NCI-H774 (cell line): ENCODE measurements at places on chromosomes 12 and 14.

- no peak for DNase-seq
Measured at GRCh38 chr14:80663541-80663940, 278.0 kb downstream of the CEP128 start.

GRCh38 chr12:65472079-65472478 lies 193.6 kb downstream of the MSRB3 start:
- no peak for DNase-seq

DNA sequence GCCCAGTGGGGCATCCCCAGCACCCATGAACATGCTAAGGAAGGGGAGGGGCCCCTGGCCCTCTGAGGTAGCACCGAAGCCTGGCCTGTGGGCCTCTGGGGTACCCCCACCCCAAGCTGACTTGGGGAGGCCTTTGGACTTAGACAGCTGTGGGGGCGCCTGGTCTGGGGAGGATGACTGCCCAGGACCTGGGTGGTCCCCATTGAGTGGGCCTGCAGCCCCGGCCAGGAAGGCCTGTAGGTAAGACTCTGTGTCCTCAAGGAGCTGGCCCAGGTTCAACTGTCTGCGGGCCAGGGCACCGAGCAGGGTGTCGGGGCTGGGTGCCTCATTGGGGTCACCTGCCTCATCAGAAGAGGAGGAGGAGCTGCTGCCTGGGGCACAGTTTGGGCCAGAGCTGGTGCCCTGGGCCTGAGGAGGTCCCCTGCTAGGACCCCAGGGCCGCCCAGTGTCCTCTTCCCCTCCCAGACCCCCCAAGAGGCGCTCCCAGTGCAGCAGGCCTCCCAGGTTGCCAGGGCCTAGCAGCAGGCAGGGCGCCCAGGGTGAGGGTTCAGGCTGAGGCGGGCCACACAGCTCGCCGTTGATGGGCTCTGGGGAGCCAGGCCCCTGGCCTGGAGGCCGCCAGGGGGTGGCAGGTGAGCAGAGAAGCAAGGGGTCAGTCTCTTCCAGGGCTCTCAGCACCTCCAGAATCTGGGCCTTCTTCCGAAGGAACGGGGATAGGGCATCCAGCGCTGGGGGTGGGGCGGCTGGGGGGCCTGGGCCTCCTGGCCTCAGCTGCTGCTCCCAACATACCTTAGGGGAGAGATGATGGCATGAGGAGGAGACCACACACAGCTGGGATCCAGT lies 31.4 kb downstream of the NCKAP5L start:
- DNase-seq: no peak

GRCh38 chr12:6817098-6817497 lies 4.5 kb upstream of the GPR162 start:
- no peak for DNase-seq

DNA sequence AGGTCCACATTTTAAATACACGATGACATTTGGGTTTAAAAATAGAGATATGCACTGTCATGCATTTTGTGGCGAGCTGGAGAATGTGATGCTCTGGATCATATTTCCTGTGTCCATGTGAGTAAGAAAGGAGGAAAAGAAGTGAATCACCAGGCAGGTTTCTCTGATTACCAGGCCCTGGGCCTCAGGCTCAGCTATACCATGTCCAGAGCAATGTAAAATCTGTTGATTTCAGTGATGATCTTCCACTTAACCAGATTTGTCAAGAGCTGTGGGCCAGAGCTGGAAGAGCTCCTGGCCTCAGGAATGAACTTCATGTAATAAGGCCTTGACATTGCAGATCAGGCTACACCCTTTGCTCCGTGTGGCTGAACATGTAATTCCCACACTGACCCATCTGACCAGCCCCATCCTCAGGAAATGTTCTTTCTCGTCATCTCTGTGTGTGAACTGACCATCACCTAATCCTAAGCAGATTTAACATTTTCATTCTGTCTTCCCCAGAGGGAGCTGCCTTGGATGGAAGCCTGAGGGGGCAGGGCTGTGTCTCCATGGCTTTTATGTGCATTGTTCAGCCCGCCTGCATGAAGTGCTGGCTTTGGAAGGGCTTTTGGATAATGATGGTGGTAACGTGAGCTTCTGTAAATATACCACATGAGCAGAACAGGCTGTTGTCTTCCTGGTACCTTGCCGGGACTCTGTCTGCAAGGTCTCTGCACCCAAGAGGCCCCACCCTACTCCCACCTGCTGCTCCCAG lies 54.5 kb downstream of the CRACR2A start:
- DNase-seq: peak; percentile 76

GRCh38 chr14:73567951-73568885 lies 795 bp upstream of the ACOT2 start:
- no peak for DNase-seq

DNA sequence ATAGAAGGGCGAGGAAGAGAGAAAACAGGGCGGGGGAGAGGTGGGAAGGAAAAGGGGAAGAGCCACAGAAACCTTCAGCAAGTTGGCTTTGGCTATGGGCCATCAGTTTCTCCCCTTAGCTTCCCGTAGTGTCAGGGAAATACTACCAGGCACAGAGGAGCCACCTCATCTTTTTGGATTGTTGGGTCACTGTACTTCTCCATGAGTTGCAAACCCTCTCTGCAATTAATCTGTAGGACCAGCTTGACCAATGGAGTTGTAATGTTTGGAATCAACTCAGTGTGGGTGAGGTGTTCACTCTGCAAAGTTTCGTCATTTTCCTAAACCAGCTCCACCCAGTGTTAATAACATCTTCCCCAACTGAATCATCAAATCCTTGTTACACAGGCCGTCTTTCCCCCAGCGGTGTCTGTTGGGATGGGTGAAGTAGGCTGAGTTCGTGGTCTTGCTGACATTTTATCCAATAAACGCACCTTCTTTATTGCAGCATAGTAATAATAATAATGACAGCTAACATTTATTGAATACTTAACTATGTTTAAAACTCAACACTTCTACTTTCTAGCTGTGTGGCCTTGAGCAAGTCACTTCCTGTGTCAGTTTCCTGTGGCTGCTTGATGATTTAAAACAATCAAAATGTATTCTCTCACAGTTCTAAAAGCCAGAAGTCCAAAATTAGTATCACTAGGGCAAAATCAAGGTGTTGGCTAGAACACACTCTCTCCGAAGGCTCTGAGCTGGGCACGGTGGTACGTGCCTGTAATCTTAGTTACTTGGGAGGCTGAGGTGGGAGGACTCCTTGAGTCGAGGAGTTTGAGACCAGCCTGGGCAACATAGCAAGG lies 8.1 kb upstream of the GLTP start:
- no peak for DNase-seq

DNA sequence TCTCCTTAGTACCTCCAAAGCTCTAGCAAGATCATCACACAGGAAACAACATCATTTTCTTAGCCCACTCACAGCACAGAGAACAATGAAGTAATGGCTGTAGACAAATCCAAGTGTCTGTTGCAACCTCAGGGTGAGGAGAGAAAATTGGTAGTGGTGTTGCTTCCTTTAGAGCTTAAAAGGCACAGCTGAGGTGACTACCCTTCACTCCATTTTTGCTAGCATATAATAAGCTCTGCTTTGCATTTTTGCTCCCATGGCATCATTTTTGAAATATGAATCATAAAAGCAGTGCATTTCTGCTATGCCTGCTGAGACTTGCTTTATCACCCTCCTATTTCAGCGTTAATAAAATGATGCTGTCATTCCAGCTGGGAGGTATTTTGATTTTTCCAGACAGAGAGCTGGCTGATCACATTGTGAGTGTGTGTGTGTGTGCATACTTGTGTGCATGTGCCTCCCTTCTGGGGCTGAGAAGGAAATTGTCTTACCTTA lies 18.5 kb upstream of the PCNX1 start:
- DNase-seq: no peak

DNA sequence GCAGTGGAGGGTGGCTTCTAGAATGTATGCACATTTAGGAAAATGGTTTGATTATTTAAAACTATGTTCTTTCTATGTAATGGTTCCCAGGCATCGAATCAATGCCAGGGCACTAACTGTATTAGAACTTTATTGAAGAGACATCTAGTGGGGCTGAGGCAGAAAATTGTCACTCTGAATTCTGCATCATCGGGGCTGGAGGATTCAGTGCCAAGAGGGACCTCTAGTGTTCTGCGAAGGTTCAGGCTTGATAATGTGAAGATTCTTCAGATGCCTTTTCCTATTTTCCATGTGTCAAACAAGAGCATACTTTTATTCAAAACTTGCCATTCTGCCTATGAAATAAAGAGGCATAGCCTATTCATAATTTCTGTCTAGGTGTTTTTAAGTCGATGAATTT lies 146.3 kb downstream of the CAND1 start:
- peak; percentile 14 for DNase-seq

- no peak for DNase-seq
Measured at GRCh38 chr12:12229556-12230092, 37.2 kb downstream of the LRP6 start.

DNA sequence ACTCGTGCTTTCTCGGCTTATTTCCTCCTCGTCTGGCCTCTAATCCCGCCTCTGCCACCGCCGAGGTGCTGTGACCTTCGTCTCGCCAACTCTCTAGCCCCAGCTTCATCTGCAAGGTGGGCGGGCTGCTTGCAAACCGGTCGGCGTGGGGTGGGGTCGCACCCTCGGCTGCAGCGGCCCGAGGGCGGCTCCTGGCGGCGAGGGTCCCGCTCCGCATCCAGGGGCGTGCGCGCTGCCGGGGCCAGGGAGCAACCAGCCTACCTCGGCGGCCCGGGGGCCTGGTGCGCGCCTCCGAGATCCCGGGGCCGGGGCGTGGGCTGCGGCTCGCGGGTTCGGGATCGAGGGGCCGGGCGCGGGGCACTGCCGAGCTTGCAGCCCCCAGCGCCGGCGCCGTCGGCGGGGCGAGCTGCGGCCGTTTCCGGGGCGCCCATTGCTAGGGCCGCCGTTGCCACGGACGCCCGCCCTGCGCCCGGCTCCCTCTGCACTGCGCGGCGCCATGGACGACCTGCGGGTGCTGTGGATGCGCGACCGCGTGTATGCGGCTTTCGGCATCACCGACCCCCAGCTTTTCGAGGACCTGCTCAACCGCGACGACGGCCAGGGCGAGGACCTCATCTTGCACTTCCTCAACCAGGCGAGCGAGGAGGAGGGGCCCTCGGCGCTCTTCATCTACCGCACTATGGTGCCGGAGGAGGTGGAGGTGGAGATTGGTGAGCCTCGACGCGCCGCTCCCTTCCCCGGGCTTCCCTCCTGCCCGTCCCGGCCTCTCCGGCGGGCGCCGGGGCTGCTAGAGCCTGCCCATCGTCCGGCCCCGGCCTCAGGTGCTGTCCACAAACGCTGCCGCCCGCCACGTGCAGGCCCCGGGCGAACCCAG lies at the start of gene DNAH10:
Gene DNAH10, plus strand, starts transcription at position 461 of the 874 bp plus-strand sequence. Its CDS starts 36 bp downstream, at position 497.
- peak; percentile 11 for DNase-seq

GRCh38 chr12:48933664-48934311 lies 8.5 kb upstream of the FKBP11 start:
- no peak for DNase-seq

DNA sequence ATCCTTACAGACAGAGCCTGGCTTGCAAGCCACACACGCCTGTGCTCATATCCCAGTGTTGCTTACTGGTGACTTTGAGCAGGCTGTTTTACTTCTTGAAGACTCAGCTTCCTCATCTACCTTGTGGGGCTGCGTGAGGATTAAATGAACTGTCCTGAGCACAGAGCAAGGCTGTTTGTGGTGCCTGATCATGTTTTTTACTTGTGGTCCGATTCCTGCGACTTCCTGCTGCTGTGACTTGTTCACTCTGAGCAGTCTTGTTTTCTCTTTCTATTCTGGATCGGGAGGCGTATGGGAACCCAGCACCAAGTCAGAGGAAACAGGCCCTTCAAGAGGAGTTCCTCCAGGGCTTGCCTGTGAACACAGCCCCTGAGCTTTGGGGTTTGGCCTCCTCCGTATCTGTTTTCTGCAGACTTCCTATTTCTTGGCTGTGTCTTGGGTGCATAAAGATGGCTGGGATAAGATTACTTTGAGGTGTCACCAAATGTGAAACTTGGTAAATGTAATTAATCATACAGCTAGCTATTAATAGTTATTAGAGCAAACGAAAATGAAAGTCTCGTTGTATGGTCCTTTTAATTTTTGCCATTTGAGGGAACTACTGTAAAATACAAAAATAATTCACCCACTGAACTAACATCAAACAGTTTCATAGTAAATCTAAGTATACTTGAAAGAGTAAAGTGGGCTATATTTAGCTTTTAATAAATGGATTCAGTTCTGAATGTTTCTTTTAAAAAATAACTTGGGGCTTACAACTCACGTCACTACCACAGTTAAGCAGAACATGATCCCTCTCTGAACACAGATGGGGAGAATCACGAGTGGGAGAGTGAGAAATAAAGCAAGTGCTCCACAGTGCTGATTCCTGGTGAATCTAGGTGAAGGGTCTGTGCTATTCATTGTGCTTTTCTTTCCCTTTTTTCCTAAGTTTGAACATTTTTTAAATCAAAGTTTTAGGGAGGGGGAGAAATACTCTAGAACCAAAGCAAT lies 251.5 kb downstream of the FOXN3 start:
- DNase-seq: no peak

GRCh38 chr12:81758421-81759189 lies 545 bp downstream of the PPFIA2 start:
- peak; percentile 32 for DNase-seq

DNA sequence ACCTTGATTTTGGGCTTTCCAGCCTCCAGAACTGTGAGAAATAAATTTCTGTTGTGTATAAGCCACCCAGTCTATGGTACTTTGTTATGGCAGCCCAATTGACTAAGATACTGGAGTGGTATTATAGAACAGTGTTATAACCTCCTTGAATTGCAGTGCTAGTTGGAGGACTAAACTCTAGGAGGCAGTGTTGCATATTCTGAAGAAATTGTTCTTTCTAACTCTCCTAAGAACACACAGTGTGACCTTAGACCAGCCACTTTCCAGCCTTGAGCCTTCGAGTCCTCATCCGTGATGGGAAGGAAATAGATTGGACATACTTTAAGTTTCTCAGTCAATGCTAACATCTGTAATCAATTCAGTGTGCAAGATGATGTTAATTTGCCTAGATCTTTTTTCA lies 22.4 kb upstream of the LRRC10 start:
- no peak for DNase-seq

DNA sequence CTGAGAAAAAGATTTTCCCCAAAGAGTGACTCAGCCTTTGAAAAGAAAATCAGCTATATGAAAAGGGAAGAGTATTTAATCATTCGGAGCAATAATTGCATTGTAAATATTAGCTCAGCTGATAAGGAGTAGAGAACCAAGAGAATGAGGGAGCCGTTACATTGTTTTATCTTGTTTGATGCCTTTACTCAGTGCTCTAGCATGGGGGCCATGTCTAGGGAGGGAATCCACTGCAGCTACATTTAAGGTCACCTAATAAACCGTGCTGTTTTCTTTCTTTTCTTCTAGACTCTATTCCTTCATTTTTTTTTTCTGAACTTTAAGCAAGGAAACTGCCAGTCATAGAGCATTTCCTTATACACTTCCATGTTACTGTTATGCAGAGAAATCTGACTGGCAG lies 447.0 kb downstream of the DIO2 start:
- DNase-seq: peak; percentile 55
